Stimulated activated CD8-positive, alpha-beta memory T cell treated with anti-CD3 and anti-CD28 coated beads, Interleukin-4, amount 100 ng/mL, for 4 hours (primary cell): ENCODE measurements at places on chromosomes 7 and 10.

- DNase-seq: no peak
These were observed 156.3 kb upstream of the KMT2E start for GRCh38 chr7:104857458-104858425.

DNA sequence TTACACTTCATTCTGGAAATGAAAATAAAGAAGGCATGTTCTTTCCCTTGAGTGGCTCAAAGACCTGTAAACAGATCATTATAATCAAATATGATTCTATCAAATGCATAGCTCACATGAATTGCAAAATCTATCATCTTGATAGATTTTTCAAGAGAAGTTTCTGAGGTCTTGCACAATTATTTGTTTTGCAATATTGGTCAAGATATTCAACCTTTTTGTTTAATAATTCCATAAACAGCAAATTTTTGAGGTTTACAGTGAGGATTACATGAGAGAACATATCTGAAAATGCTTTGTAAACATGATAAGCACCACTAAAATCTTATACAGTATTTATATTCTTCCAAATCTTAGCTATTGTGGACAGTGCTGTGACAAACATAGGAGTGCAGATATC, 160.8 kb downstream of the HDAC9 start:
- no peak for DNase-seq

GRCh38 chr7:108875139-108875538, 305.5 kb downstream of the DNAJB9 start:
- no peak for DNase-seq

DNA sequence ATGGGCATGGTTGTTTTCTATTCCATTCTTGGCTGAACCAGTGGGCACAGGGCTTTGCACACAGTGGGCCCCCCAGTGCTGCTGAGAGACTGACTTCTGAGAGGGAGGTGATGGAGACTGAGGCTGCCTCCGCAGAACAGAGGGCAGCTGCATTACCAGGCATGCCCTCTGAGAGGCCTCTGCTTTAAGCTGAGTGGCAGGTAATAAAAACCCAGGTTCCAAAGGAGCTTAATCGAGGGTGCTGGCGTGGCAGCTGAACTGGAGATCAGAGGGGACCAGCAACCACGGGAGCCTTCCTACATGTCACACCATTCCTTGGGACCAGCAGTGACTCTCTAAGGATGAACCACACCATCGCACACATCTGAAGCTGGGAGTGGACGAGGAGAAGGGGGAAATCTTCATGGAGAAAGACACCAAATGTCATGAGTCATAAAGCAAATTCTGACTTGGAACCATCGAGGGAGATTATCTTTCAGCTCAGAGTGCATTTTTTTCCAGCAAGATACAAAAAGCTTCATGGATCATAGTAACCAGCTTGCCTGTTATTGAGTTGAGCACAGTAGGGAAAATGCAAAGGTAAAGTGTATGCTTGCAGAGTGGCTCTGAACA, 24.6 kb downstream of the HIPK2 start:
- no peak for DNase-seq

GRCh38 chr10:13882119-13882711, 295.4 kb downstream of the PRPF18 start:
- DNase-seq: no peak

DNA sequence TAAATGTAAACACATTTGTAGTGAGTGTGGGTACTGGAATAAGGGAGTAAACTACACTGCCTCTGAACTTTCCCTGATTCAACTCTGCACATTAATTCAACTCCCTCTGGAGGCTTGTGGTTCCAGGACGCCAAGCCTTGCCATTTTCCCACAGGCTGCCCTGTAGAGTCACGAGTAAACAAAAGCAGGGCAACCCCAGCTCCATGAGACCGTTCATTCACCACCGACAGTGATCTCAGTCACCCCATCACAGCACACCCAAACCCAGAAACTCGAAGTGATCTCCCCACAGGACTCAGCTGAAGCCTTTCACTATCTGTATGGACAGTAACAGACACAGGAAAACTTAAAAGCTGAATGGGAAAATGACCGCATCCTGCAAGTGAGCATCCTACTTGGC, 218.8 kb upstream of the FRMD4A start:
- DNase-seq: no peak

DNA sequence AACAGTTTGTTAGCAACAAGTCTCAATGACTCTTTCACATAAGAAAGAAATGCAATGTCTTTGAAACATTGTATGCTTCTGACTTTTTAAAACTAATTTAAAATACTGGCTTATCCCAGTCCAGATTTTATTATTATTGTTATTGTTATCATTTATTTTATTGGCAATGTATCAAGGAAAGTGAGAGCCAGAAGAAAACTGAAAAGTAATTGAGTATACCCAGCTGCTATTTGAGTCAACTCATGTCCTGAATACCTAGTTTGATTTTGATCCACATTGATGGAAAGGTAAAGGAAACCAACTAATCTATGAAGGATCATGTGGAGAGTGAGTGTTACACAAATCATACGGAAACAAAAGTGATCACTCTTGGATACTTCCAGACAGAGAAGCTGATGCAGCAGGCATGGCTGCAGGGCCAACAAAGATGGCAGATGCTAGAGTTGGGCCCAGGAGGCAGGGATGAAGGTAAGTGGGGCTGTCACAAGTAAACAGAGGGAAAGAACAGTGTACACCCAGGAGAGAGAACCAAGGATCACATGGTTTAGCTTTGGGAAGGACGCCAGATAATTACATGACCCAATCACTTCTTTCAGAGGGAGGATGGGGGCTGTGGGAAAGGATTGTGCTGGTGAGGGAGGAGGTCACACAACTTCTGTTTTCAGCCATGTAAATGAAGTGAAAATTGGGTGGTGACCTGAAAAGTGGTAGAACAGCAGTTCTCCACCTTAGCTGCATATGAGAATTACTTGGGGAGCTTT, 179.2 kb upstream of the NAMPT start:
- no peak for DNase-seq

DNA sequence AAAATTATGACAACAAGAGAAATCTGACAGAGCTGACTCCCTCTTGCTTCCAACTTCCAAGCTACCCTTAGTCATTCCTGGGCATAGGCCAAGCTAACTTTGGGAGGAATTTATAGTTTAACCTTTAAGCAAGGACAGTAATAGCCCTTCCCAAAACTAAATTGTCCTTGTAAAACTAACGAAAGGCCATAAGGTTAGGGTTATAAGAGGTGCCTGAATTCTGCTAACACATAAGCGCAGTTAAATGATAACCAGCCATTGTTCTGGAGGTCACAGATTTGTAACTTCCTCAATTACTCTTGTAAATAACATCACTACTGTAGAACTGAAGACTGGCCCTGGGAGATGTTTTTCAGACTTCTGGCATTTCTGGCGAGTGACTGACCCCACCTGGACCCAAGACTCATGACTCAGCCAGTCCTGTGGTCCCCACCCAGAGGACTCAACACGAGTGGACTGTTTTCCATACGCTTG, 481.2 kb downstream of the KCNMA1 start:
- DNase-seq: no peak

- DNase-seq: no peak
These were observed 3.4 kb downstream of the CRPPA start for GRCh38 chr7:16417906-16418305.

- no peak for DNase-seq
These were observed 1.5 kb downstream of the GIMAP4 start for GRCh38 chr7:150568714-150569113.

GRCh38 chr10:51886438-51887068, 187.2 kb upstream of the CSTF2T start:
- no peak for DNase-seq

- no peak for DNase-seq
These were observed 1.1 kb downstream of the RSU1 start for GRCh38 chr10:16816171-16816570.

DNA sequence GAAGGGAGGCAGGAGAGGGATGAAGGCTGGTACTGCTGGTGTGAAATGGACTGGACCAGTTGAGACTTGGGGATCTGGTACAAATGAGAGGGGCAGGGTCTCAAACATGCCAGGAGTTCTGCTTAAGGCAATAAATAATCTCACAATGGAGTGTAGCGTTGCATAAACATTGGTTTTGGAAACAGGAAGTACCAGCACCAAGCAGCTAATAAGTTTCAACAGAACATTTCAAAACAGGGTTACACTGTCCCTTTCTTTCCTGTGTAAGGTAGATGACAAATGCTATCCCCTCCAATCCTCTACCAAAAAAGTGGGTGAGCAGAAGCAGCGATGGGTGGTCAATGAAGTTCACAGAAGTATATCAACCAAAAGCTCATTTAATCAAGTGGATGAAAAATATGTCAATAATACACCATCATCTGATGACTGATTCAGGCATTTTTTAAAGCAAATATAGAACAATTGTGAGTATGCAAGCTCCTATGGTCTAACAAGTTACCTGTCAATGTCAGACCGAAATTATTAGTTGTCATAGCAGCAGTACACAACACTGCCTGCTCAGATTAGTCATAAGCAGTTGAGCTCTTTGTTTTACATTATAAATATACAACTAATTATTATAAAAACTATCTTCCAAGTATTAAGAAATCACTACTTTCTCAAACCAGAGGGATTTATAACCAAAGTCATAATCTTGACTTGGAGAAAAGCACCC, 220.0 kb downstream of the FAM107B start:
- no peak for DNase-seq
